ENCODE measurements at places on chromosomes 11 and 22. TPM values are rescaled to one million over a fixed set of nuclear protein-coding genes. Genes with fewer than 3 reads are reported as not detected.

- DNase-seq = peak; percentile 3
Measured at GRCh38 chr11:124518989-124519451, 24.4 kb downstream of the OR8B12 start.

The CCDC188 gene
- 0.45 TPM for total RNA-seq

DNA sequence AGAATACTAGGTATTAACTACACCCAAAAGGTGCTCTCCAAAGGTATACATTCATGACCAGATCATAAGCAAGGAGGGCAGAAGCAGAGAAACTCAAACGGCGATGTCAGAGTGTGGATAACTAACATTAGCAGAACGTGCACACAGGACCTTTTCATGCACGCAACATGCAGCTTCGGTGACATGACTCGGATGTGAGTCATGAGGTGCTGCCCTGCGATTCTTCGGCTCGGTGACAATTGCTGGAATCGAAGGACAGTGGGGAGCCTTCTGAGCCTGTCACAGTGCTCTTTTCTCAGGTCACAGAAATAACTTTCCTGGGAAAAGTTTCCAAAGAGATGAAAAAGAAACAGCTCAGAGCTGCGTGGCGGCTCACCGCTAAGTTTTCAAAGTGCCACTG, 418.5 kb upstream of the SYN3 start:
- DNase-seq = no peak

The TMEM9B gene
- 57.8 TPM for total RNA-seq

DNA sequence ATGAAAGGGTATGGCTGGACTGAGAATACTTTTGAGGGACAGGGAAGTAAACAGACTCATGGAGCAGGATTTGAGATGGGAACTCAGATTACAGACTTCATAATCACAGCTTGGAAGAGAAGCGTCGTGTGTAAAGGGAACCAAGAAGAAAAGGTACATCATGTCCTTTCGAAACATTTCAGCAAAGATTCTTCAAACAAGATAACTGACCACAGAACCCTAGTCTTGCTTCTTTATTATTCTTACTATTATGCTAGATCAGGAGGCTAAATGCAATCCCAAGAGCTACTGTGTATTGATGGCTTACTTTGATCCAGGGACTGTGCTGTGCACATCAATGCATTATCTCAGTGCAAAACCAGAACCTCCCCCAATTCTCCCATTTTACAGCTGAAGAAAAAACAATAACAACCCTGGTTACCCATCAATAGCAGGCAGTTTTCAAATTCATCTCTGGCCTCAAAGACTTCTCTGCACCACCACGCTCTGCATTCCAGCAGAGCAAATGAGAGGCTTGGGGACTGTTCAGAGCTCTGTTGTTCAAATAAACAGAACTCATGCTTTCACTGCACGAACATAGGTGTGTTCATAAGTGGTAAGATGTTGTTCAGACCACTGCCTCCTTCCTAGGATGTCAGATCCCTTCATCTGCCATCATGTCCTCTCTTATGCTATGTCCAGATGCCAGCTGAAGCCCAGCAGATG, 104.8 kb upstream of the NAV2 start:
- no peak for DNase-seq

DNA sequence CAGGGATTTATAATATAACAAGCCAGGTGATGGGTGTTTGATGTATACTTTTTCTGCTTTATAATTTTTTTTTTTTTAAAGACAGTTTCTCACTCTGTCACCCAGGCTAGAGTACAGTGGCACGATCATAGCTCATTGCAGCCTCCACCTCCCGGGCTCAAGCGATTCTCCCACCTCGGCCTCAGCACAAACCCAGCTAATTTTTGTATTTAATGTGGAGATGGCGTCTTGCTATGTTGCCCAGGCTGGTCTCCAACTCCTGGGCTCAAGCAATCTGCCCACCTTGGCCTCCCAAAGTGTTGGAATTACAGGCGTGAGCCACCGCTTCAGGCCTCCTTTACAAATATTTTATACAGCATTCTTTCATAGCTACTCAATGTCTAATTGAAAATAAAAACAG, 48.6 kb downstream of the MORC2 start:
- no peak for DNase-seq

DNA sequence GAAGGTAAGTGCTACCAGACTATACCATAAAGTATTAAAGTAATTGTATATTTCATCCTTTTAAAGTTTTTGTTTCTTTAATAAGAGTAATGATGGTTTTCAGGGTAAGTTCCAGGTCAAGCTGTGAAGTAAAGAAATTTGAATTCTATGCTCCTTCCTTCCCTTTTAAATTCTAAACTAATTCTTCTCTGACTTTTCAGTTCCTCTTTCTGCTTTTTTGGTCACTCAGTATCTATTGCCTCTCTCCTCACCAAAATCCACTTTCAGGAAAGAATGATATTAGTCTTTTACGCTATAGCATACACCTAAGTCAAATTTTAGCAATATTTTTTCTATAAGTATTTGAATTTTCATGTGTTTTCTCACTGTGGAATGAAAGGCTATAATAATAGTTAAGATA, 8.2 kb downstream of the MMP8 start:
- no peak for DNase-seq

DNA sequence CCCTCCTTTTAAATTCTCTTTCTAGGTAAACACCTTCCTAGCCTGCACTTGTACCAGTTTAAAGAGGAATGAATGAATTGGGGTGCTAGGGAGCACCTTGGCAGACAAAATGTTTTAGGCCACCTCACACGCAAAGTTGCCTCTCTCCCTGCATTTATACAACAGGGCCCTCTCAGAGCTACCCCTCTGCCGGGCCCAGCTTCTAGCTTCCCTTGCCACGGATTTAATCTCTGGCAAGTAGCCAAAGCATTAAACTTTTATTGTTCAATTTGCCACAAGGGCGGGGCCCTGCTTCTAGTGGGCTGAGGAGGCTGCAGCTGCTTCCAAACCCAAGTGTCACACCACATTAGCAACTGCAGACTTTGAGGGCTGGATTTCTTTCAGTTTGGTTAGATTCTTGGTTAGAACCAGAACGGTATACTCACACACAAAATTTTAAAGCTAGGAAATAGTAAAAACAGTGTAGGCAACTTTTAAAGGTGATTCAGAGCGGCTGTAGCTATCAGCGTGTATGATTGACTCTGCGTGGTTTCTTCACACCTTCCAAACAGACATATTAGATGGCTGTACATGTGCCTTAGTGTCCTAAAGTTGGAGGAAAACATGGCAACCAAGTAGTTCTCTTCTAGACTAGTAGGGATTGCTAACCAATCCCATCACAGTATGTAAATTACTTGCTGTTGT, 6.5 kb downstream of the KREMEN1 start:
- DNase-seq = peak; percentile 37

The POU2F3 gene
- 0.90 TPM for total RNA-seq

DNA sequence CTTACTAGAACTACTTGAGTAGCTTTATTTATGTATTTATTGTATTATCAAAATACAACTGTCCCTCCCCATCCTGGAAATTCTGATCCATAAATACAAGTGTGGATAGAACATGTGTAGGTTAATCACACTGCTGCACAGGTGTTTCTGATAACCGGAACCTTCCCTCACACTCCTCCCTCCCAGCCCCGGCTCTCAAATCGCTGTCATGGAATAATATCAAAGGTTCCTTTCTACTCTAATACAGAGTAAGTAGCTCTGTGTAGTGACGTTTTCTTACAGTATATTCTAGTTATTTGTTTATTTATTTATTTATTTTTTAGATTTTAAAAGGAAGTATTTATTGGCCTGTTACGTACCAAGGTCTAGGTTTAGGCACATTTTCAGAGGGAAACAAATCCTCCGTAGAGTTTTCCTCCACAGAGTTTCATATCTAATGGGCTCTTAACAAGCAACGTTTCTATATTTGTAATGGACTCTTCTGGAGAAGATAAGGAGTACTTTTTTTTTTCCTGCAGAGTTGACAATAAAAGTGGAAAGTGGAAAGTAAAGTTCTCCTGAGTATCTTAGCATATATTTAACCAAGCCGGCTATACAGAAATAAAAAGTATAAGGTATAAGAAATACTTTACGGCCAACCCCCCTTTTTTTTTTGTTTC, 129.0 kb upstream of the CARD18 start:
- no peak for DNase-seq

The KRTAP5-7 gene
- 0.33 TPM for total RNA-seq

GRCh38 chr22:33539902-33540751, 380.1 kb downstream of the LARGE1 start:
- peak; percentile 49 for DNase-seq

The GGT5 gene
- 4.4 TPM for total RNA-seq

The KRTAP5-10 gene
- total RNA-seq = not detected

DNA sequence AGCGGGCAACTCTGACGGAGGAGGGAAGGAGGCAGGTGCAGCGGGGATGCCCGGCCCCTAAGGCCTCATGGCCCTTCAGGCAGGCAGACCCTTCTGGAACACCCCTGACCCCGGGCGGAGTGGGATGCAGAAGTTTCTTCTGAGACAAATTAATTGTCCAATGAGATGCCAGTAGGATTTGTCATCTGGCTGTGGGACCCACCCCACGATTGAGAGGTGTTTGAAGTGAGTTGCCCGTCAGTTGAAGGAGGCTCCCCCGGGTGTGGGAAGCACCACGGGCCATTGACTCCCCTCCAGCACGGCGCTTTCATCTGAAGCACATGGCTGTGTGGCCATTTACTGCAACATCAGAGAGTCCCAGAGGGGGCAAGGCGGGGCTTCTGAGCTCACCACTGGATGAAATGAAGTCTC, 527.8 kb downstream of the BRD1 start:
- DNase-seq = no peak

The GRAMD1B gene
- total RNA-seq = 3.1 TPM

DNA sequence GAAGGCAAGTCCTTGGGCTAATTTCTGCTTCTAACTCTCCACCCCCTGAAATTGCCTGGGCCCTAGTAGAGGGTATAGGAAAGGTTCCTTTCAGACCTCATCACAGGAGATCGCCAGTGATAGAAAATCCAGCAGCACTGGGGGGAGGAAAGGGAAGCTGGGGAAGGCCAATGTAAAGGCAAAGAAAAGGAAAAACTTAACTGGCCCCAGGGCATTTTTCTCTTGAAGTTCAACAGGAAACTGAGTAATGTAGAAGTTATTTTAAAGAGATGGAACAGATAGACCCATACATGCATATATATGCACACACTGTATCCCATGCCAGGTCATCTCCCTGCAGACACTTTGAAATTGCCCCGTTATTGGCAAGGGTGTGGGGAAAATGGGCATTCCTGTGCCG, 134.0 kb downstream of the TRIM44 start:
- DNase-seq = peak; percentile 31

DNA sequence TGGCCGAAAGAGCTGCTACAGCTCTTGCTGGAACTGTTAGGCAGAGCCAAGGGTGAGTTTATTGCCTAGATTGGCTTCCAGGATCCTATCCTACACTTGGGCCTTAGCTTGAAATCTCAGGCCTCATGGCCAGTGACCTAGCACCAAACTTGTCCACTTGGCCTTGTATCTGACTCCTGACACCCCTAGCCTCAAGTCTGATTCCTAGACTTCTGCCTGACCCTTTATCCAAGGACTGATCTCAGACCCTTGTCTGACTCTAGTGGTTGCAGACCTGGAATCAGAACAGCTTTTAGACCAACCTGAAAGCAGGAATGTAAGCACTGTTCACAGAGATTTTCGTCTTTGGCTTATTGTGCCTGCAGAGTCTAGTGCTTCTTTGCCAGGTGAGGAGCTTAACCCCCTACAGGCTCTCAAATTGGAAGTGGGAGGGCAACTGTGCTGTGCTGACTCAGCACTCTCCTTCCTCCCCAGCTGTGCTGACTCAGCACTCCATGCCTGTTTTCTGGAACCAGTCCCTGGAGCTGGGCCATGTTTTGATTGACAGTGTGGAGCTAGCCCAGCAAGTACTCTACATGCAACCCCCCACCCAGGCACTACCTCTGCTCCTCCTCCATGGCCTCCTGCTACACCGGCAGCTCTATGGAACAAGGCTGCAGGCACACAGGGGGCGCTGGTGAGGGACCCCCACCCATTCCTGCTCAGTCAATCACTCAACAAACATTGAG, 35.1 kb downstream of the RRP8 start:
- peak; percentile 85 for DNase-seq

DNA sequence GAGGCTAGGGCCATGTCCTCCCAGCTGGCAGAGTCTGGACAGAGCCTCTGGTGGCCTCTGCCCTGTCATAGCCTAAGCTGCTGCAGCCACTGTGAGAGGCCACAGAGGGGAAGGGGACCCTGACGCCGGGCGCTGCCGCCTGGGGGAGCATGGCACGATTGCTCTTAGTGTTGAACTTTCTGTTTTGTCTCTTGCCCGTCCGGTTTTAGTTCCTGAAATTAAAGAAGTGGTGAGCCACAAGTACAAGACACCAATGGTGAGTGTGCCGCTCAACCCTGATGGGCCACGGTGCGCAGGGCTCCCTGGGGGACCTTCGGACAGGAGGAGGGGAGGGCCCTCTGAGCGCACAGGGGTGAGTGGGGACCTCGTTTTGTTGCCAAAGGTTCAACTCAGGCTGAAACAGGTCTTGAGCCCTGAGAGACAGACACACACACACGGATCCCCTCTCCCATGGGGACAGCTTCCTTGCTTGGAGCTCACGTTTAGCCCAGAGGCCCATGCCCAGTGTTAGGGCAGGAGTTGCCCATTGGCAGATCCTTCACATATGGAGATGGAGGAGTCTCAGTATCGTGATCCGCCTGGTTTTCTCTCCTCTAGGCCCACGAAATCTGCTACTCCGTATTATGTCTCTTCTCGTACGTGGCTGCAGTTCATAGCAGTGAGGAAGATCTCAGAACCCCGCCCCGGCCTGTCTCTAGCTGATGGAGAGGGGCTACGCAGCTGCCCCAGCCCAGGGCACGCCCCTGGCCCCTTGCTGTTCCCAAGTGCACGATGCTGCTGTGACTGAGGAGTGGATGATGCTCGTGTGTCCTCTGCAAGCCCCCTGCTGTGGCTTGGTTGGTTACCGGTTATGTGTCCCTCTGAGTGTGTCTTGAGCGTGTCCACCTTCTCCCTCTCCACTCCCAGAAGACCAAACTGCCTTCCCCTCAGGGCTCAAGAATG, 23.8 kb downstream of the MYBPC3 start:
- no peak for DNase-seq

DNA sequence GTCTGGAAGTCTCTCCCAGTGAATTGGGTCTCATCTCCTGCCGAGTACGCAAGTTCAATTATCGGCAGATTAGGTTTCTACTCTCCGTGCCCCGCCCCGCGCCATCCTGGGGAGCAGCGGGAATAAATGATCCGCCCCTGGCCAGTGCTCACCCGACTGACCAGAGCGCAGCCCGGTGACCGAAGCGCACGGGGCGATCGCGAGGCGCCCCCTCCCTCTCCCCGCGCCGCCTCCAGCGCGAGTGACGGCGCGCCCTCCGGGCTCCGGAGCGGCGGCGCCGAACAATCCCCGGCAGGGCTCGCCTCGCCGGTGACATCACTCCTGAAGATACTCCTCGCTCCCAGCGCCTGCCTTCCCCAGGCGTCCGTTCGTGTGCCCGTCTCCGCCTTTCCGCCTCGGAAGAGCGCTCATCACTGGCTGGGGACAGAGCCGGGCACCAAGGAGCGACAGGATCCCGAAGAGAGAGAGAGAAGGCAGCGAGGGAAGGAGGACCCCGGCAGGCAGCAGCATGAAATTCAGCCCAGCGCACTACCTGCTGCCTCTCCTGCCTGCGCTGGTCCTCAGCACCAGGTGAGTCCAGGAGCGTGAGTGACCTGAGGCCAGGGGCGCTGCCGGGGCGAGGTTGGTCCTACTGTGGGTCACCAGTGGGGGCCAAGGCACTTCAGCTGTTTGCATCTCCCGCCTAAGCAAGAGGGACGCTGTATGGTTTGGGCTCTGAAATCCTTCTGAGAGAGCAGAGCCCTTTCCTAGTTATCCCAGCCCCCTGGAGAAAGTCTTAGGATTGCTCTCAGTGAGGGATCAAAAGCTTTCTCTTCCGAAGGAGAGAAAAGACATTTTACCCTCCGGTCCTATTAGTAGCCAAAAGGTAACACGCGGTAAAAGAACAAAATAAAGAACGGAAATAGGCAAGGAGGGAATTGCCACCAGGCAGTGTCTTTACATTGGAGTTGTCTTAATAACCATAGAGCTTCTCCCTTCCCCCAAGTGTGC, at the start of gene LUZP2:
Gene LUZP2 (plus strand): TSS at position 318 of the 990 bp plus-strand sequence.
- DNase-seq = peak; percentile 13
